Uterus (tissue), 4 donors: ENCODE measurements at places on chromosomes 2 and 18.

GRCh38 chr2:142940606-142941223 is 63.3 kb downstream of the KYNU start:
- DNase-seq: no peak

GRCh38 chr2:195820373-195820772 is 163.3 kb downstream of the SLC39A10 start:
- DNase-seq: no peak

DNA sequence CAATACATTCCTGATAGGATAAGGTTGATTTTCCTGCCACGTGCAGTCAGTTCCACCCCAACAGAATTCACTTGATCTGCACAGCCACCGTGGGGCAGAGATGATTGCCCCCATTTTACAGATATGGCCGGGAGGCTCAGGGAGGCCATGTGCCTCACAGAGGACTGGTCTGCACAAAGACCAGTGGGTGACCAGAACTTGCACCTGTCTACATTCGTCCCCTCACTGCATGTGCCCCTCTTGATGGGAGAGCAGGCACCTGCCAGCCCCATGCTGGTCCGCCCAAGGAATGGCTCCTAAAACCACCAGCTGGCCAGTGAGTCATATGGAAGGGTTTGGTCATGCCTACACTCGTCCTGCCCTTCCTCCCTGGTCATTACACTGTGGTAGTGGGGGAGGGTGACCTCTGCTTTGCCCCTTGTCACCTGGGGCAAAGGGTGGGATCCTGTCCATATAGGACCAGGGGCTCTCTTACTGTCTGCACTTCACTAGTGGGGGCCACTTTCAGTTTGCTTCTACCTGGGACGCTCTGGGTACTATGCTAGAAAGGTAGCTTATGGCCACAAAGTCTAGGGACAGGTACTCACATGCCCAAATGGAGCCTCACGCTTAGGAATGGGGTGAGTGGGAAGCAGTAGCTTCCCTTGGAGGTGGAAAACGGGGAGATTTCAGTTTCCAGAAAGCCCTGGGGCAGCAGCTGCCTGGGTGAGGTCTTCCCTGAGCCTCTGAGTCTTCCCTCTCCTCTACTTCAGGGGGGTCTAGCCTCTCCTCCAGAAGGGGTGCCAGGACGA is 14.7 kb downstream of the RRM2 start:
- DNase-seq: no peak

DNA sequence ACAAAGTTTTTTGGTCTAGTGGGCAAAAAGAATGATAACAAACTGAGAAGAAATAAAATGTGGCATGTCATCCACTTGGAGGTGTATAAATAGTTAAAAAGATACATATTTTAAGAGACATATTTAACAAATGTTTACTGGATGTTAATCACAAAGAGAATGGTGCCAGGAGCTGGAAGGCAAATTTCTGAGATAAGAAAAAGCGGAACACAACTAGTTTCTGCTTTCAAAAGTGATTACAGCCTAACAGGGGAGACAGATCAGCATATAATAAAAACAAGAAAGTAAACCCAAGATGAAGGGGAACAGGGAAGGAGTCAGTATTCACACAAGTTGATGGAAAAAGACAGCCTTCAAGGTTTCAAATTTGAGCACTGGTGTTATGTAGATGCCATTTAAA is 91.3 kb downstream of the OLA1 start:
- no peak for DNase-seq

DNA sequence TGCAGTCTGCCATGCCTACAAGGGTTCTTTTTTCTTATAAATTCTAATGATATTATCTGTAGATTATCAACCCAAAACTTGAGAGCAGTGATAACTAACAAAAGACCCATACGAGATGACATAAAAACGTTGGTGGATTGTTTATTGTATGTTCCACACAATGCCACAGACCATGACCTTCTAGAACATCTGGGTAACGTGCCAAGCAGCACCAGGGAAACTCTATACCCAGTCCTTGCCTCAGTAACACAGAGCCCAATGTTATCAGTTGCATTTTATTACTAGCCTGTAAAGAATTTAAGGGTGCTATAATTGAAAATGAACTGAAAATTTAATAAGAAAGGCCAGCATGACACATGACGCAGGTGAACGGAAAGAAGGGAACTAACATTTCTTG is 99.1 kb upstream of the UGP2 start:
- no peak for DNase-seq

- no peak for DNase-seq
These were observed 28.8 kb upstream of the DDX18 start for GRCh38 chr2:117785740-117786139.

DNA sequence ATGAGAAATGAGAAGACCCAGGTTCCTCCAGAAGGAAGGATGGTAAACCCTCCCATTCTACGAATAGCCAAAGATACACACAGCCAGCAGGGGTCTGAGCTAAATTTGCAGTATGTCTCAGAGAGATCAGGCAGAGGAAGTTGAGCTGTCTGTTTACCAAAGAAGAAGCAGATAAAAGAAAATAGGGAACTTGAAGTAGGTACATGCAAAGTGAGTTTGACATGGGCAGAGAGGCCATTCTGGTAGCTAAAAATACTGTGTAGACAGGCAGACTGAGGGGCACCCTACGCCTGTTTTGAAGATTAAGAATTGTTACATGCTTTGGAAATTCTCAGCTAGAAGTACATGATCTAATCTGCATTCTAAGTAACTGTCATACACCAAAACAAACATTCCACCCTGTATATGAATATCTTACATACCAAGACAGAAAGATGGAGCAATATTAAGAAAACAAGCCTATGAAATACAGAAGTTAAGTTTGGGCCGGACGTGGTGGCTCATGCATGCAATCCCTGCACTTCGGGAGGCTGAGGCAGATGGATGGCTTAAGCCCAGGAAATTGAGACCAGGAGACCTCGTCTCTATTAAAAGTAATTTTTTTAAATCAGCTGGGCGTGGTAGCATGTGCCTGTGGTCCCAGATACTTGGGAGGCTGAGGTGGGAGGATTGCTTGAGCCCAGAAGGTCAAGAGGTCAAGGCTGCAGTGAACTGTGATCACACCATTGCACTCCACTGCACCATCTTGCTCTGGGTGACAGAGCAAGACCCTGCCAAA is 157.9 kb downstream of the ANKRD44 start:
- DNase-seq: no peak

- no peak for DNase-seq
These were observed 22.7 kb downstream of the MTHFD2 start for GRCh38 chr2:74221091-74221490.

GRCh38 chr2:130336150-130336876 is 6.4 kb upstream of the IMP4 start:
- no peak for DNase-seq

DNA sequence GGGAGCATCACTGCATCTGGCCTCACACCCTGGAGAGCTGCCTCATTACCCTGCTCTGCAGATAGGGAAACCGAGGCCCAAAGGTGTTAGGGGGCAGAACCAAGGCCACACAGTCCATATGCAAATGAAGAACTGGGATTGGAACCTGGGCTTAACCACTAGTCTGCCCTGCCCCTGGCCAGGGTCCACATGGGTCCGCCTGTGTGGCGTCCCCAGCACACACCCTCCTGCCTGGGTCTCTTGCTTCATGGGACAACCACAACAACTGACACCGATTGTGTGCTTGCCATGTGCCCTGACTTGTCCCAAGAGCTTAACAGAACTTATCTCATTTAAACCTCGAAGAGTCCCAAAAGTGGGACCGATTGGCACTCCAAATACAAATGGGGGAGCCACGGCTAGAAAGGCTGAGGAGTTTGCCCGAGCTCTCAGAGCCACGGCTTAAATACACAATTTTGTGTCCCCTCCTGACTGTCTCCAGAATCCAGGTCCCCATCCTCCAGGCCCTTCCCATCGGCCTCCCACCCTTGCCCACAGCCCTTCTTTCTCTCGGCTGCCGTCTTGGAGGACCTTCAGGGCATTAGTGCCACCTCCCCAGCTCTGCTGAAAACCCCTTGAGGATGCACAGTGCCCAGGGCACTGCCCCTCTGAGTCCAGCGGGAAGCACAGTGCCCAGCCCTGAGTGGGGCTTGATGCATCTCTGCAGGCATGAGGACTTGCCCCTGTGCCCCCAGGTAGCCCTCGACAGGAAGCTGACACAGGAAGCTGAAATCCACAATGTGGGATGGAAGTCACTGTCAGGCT is 5.8 kb upstream of the DUSP2 start:
- no peak for DNase-seq

DNA sequence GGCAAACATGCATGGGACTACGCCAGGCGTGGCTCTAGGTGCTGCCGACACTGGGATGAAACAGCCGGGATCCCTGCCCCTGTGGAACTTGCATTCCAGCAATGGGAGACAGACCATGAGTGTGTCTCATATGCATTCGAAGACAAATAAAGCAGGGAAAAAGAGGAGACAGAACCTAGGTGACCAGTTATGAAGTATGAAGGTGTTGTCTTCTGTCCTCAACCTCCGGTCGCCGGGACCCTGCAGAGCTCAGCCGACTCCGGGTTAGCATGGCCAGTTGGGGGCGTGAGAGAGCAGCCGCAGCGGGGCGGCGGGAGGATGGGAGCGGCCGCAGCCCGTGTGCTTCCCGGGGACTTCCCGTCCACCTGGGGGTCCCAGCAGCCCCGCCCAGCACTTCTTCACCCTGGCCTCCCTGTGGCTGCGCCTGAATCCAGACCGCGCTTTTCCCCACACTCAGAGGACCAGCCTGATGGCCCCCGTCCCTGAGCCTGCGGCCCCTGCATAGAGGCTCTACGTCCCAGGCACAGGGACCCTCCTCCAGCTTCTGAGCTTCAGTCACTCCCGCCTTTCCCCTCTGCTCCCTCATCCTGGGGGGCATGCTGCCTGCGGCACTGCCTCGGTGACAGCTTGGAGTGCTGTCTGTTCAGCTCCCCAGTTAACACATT is 11.4 kb downstream of the ID2 start:
- DNase-seq: no peak

DNA sequence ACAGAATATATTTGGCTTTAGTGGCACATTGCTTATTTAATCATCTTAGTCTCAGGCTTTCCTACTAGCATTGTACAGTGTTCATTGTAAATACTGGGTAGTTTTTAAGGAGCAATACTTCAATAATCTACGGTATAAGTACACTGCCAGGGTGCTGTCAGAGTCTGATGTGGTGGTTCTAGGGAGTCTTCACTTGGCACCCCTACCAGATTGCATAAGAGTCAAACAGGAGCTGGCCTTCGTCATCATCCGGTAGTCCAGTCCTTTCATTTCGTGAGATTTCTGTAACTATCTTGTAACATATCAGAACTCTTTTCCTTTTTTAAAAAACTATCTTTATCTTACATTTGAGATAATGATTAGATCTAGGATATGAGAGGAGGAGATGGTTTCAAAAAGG is 91.1 kb downstream of the ZNF532 start:
- peak; percentile 37 for DNase-seq

DNA sequence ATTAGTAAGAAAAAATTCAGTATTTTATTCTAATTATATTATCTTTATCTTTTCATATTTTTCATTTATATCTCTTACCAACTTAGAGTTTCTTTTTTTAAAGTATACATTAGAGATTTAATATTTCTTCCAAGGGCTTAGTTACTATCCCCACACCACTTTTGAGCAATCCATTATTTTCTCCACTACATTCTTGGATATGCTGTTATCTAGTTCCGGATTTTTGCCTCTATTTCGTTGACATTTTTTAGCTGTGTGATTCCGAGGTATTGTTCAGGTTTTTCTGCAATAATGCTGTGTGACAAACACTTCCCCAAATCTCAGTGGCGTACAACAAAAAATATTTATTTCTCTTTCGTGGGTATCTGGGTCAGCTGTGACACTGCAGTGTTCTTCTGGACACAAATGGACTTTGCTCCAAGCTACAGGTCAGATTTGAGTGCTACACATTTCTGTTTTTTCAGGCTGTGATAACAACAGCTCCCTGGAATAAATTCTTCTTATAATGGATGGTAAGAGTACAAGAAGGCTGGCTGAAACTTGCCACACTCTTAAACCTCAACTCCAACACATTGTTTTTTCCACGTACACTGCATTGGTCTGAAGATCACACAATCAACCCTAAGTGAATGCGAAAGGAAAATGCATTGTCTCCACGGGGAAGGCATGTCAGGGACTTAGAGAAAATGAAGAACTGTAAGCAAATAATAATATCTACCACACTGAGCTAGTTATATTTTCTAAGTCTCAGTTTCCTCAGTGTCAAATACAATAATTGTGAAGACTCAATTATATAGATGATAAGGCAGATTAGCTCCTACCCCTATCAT is 50.9 kb upstream of the PSMD14 start:
- DNase-seq: no peak

DNA sequence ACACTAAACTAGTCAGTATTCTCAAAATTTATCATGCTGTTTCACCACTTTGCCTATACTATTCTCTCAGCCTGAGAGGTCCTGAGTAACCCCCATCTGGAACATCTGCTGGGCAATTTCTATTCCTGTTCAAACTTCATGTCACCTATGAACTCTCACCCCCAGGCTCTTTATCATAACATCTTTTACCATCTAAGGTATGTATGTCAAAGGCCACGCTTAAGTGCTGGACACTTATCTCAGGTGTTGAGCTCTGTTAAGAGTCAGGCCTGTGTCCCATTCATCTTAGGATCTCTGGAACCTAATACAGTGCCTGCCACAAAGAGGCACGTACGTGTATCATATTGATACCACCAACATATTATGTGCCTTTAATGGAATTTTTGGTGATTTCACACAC is 4.9 kb downstream of the AAK1 start:
- no peak for DNase-seq

DNA sequence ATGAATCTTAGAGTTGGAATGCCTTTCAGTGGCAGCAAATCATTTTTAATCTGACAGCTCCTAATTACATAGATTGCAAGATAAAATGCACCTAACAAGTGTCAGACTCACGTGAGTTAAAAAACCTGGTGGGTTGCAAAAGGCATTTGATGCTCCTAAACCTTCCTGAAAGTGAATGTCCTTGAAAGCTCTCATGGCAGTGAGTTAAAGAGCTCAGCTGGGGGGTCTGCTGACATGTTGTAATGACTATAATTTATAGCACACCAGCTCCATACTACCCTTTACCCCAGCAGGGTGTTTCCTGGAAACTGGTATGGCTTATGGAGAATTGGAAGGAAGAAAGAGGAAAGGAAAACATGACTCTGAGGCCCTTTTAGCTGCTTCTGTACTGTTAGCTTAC is 91.9 kb upstream of the CAVIN2 start:
- no peak for DNase-seq
